Amygdala (tissue), 56 donors: ENCODE measurements at places on chromosomes 3 and 15.
A peak's percentile ranks its signal among the peaks of the same experiment; 100 is the strongest.

DNA sequence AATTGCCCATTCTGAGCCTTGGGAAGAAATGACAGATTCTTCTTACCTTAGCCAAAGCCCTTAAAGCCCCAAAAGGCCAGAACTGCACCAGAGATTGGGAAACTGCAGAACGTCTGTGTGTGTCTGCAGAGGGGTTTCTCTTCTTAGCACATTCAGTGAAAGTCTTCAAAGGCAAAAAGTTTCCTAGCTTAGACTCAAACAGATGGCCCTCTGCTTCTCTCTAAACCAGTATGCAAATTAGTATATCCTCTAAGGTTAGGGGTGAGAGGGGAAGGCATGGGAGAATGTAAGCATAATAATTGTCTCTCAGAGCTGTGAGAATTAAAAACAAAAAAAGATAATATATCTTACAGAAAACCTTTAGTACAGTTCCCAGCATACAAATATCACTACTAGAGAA, 334.0 kb upstream of the MCTP2 start:
- DNase-seq, result no peak

GRCh38 chr3:117954131-117954530, 1080.5 kb downstream of the IGSF11 start:
- no peak for DNase-seq

GRCh38 chr3:78277220-78277619, 1237.3 kb downstream of the ROBO2 start:
- DNase-seq, result no peak

DNA sequence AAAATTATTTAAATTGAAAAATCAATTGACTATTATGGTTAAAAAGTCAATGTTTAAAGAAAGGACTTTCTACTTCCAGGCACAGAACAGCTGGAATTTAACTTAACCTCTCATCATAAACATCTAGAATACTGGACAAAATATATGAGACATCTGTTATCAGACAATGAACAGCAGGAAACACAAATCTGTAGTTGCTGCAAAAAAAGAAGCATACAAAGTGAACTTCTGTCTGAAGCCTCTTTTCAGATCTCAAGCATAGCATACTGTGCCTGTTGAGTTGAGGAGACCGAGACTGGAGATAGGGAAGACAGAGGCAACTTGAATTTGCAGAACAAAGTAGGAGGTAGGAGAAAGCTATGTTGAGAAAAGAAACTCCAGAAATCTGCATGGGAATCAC, 140.0 kb upstream of the CBLB start:
- DNase-seq, result no peak

- DNase-seq, result no peak
Measured at GRCh38 chr3:11288021-11288491, 15.9 kb downstream of the ATG7 start.

GRCh38 chr15:89472785-89473256, 23.6 kb downstream of the RHCG start:
- DNase-seq, result peak; percentile 40

DNA sequence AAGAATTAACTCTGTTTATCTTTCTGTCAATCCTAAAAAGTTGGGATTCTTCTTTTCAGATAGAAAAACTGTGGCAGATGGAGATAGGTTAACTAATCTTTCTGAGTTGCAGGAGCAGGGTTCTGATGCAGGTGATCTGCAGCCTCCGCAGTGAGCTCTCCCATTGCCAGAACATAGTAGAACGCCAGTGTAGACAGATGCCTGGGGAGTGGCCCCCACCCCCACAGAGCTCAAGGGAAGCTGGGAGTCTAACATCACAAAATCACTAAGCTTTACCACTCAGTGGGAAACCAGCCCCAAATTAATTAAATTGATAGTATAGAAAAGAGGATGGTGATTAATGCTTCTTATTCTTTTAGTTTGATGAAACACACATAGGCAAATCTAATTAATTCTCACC, 295.0 kb upstream of the ATP10A start:
- no peak for DNase-seq

GRCh38 chr15:70802629-70803028, 39.3 kb upstream of the UACA start:
- DNase-seq, result no peak

- no peak for DNase-seq
Measured at GRCh38 chr3:109874896-109875708, 537.8 kb upstream of the DPPA4 start.

GRCh38 chr15:68698708-68699107, 119.9 kb downstream of the CORO2B start:
- no peak for DNase-seq

DNA sequence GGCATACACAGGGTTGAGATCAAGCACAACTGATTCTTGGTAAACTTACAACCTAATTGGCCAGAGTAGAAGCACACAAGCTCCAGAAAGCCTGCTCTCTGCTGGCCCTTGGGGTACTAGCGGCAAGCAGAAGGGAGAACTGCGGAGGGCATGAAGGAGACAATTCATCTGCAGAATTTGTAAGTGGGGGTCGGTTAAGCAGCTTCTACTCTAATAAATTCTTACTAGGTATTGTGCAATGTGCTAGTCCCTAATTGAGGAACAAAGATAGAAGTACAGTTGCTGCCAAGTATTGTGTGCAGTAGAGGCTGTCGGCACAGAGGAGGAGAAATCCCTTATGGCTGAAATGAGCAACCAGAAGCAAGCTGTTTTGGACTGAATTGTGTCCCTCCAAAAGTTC, 91.2 kb upstream of the VEPH1 start:
- DNase-seq, result no peak

DNA sequence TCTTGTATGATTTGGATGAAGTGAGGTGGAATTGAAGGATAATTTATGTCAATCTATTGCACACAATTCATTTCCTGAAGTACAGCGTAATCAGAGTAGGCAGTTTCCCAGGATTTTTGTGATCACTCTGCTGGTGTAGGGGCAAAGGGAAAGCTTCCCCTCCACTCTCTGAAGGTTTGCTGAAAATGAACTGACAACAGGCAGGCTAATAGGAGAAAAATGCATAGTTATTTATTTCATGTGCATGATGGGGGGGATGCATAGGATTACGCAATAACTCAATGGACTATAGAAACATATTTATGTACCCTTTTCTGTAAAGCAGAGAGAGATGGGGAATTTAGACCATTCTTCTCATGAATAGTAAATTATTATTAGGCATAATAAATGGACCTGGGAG, 872.9 kb downstream of the NAALADL2 start:
- no peak for DNase-seq

DNA sequence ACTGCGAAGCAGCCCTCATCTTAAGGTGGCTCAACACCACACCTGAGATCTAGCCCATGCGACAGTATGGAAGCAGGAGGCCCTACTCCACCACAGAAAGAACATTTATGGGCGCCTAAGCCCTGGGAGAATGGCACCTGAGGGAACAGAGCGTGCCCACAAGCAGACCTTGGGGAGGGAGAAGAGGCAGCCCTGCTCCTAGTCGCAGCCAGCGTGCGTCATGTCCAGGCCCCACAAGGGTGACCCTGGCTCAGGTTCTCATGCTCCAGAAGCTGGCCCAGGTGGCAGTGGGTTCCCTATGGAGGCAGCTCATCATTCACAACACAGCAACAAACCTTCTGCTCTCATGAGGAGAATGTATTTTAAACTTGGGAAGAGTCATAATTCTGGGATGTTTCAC, 19.3 kb upstream of the ANPEP start:
- DNase-seq, result no peak

- no peak for DNase-seq
Measured at GRCh38 chr3:117962750-117963149, 1071.9 kb downstream of the IGSF11 start.

GRCh38 chr3:159432682-159433340, 555.8 kb upstream of the IL12A start:
- DNase-seq, result no peak

DNA sequence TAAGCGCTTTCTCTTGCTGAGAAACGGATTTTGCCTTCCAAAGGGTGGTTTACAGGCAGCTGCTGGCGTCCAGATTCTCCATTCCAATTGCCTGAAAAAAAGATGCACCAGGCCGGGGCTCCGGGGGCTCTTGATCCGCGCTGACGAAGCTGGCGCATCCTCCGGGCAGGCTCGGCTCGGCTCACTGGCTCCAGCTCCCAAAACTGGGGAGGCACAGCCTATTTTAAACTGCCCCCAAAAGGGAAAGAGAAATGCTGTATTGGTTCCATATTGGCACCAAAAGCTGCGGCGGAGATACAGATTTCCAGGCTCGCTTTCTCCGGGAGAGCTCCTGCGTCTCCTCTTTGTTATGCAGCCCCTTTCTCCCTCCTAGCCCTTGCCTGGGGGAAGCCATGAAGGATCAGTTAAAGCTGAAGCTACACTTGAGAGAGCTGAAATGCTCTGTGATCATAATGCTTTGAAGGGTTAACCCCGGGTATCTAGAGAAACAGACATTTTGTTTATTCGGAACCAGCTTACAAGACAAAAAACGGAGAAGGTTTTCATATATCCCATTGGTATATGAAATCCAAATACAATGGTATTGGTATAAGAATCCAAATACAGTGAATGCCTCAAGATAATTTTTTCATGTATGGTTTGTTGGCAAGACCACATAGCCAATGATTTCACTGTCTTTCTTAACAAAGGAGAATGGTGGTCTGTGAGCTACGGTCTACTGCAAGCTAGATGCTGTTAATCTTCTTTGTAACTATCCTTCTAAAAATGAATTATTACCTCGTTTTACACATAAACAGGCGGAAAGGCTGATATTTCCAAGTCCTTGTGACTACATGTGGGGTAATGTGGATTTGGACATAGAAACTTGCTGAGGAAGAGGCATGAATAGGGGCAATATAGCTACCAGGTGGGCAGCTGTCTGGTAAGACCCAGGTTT, 693 bp downstream of the CD200 start:
- peak; percentile 30 for DNase-seq

- DNase-seq, result no peak
Measured at GRCh38 chr3:110969229-110970211, 102.1 kb upstream of the NECTIN3 start.

DNA sequence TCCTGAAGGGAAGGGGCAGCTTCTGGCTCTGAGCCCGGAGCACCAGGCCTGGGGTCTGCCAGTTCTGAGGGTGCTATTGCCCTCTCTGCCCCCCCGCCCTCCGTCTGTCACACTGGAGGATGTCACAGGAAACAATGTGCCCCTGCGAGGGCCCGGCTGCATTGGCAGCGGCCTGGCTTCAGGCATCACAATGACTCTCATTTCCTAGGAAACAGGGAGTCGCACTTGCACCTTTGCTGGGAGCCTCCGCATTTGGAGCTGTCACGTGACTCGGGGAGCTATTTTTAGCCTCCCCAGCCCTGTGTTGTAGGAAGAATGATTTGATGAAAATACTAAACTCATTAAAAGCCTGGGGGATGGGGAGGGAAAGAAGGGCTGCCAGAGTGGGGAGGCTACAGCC, 518.9 kb downstream of the SHQ1 start:
- peak; percentile 52 for DNase-seq

DNA sequence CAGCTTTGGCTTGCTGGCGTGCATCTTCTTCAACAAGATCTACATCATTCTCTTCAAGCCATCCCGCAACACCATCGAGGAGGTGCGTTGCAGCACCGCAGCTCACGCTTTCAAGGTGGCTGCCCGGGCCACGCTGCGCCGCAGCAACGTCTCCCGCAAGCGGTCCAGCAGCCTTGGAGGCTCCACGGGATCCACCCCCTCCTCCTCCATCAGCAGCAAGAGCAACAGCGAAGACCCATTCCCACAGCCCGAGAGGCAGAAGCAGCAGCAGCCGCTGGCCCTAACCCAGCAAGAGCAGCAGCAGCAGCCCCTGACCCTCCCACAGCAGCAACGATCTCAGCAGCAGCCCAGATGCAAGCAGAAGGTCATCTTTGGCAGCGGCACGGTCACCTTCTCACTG, 40.6 kb upstream of the CSTA start:
- no peak for DNase-seq

DNA sequence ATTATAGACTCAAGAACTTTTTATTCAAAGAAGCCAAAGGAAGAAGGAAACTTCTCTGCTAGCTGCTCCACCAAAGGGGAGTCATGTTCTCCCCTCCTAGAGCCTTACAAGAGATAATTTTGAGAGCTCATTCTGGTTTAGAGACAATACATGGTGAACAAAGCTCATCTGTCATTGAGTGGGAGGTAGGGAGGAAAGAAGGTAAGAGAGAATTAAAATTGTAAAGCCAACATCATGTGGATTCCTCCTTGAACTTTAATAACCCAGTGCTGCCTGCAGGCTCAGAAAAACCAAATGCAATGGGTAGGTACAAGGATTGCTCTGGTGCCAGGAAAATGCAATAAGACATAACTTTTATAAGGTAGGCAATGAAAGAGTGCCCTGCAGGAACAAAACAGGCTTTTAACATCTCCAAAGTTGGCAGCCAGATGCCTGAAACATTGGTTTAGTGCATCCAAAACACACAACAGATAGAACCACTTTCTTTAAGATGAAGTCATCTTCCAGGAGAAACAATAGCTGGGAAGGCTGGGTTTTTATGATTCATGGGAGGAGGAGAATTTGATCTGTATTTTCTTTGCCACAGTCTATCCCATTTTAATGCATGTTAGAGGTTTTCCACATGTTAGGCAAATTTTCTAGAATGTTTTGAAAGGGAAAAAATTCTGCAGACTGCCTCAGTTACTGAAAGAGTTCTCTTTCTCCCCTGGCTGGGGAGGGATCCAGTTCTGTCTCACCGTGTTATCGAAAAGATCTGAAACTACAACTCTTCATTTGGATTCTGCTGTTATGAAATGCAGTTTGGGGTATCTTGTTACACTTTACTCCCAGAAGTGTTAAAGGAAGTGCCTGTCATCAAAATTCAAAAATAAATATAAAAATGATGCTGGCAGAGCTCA, 11.3 kb upstream of the ARHGEF3 start:
- DNase-seq, result no peak

- no peak for DNase-seq
Measured at GRCh38 chr3:24622138-24622537, 127.5 kb upstream of the THRB start.

DNA sequence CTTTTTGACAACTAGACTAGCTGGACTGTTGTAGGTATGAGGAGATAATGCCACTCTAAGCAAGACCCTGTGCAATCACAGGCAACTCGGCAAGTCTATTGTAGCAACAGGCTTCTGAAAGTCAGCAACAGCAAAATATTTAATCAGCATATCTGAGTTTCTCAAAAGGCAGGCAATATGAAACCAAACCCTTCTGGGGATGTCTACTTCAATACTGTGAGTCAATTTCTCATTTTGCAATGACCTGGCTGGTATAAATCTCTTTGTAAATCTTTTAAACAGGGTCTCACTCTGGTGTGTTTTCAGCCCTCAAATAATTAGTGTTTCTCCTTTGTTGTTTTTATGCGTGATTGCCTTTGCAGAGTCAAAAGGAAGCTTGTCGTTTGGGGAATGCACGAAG, 1044.5 kb downstream of the NTRK3 start:
- DNase-seq, result no peak

- DNase-seq, result no peak
Measured at GRCh38 chr15:29675791-29676301, 146.4 kb downstream of the TJP1 start.

DNA sequence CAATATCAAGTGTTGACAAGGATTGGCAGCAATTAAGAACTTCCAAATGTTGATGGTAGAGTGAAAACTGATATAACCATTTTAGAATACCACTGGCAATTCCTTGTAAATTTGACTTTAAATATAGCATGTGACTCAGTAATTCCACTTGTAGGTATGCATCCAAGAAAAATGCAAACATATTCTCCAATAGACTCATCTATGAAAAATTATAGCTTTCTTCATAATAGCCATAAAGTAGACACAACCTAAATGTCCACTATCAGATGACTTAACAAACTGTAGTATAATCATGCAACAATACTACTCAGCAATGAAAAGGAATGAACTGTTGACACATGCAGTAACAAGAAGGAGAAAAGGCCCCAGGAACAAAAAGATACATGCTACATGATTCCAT, 988.1 kb downstream of the FHIT start:
- no peak for DNase-seq
